ENCODE measurements at places on chromosomes 6 and 20.

GRCh38 chr6:80988286-80988685 is 764.2 kb downstream of the TENT5A start:
- no peak for DNase-seq

DNA sequence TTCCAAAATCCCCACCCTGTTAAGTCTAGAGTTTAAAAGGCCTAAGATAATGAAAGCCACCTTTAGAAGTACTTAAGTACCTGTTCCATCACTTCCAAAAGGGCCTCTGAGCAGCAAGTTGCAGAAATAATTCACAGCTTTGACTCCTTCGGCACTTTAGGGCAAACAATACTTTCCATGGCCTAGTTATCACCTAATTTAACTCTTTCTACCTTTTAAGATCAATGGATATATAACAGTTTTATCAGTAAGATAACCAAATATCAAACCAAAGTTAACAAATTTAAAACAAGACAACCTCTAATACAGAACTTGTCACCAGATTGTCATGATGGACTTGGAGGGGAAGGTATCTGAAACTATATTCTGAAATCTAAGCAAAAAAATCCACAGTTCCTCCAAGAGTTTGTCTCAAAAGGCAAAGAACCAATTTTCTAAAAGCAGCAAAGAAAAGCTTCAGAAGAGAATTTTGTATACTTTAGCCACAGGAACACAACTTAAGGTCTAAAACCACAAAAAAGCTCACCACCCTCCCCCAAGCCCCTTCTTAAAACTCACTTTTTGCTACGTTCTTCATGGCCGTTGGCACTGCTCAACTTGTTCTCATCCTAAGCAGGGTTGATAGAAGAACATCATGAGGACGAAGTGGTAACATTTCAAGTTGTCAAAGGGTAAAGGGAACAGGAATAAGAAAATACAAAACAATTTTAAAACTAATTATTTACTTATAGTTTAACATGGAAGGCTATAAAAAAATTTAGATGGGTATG is 3.5 kb downstream of the RBM39 start:
- no peak for DNase-seq

DNA sequence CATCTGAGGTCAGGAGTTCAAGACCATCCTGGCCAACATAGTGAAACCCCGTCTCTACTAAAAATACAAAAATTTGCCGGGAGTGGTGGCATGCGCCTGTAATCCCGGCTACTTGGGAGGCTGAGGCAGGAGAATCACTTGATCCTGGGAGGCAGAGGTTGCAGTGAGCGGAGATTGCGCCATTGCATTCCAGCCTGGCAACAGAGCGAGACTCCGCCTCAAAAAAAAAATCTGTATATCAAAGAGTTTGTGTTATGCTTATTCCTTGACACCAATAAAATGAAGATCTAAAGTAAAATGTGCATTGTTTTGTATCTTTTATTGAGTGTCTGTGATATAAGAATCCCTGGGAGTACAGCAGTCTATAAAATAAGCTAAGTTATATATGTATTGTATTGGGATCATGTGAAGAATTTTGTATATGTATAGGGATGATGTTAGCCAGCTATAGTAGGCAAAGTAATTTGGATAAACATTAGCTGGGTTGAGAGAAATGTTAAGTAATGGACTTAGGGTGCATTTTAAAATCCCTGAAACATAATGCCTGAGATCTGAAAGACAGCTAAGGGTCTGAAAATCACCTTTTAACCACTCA is 10.9 kb downstream of the TBP start:
- no peak for DNase-seq

- peak; percentile 7 for DNase-seq
These were observed 52.8 kb upstream of the CDYL start for GRCh38 chr6:4723383-4723782.

DNA sequence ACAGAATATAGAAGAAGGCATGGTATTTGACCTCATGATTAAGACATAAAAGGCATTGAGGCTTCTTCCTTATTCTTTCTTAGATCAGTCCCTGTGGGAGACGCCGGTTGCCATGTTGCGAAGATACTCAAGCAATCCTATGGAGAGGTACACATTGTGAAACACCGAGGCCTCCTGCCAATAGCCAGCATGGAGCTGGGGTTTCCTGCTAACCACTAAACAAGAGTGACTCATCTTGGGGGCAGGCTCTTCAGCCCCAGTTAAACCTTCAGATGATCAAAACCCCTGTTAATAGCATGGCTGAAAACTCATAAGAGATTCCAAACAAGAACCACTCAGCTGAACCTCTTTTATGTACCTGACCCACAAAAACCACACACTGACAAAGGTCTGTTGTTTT is 478.8 kb downstream of the CD83 start:
- no peak for DNase-seq

- DNase-seq, result no peak
These were observed 144.4 kb upstream of the MAN1A1 start for GRCh38 chr6:119493980-119494379.

- DNase-seq, result no peak
These were observed 57.7 kb downstream of the DHX35 start for GRCh38 chr20:39019805-39020325.

DNA sequence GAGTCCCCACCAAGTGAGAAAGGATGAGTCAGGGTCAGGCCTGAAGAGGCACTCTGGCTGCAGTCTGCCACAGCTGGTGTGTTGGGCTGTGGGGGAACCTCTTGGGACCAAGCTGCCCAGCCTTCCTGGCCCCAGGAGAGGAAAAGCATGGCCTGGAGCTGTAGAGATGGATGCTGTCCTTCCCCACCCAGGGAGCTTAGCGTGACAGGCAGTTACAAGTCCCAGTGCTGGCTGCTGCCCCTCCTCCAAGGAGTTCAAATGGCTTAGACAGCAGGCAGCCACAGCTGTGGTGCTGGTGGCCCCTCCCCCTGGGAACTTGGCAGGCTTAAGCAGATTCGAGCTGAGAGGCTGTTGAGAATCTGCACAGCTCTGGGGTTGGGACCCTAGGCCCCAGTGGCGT is 253.2 kb downstream of the PLCB1 start:
- DNase-seq, result no peak

- no peak for DNase-seq
These were observed 837 bp upstream of the OSER1 start for GRCh38 chr20:44211177-44212039.

DNA sequence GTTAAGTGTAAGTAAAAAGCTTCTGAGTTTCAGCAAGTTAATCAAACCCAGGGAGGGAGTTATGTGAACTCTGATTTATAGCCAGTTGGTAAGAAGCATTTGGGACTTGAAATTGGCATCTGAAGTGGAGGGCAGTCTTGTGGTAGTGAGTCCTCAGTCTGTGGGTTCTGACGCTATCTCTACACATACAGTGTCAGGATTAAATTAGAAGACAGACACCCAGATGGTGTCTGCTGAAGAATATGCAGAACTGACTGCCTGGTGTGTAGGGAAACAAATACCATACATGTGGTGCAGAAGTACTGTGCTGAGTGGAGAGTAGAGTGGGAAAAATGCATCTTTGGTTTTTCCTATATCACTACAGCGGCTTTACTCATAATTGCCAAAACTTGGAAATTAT is 43.5 kb upstream of the PLN start:
- DNase-seq, result no peak

- DNase-seq, result no peak
These were observed 39.7 kb downstream of the AGPAT4 start for GRCh38 chr6:161233986-161234661.

- DNase-seq, result no peak
These were observed 96.1 kb downstream of the FOXO3 start for GRCh38 chr6:108656836-108657235.

GRCh38 chr20:52793339-52793963 is 178.7 kb upstream of the TSHZ2 start:
- DNase-seq, result no peak

DNA sequence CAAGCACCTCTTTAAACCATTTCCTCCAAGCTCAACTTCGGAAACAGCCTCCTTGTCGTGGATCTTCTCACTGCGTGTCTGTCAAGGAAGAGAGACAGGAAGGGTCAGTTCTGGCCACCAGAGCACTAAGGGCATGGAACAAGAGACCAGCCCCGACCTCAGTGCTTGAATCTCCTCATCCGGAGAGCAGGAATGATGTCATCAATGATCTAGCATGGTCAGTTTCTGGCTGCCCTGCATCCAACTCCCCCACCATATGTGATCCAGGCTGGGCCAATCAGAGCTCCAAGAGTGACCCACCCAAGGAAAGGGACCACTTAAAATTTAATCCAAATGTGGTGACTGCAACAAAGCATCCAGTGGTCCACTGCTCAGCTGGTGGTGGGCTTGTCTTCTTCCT is 23.3 kb upstream of the DSN1 start:
- DNase-seq, result no peak

DNA sequence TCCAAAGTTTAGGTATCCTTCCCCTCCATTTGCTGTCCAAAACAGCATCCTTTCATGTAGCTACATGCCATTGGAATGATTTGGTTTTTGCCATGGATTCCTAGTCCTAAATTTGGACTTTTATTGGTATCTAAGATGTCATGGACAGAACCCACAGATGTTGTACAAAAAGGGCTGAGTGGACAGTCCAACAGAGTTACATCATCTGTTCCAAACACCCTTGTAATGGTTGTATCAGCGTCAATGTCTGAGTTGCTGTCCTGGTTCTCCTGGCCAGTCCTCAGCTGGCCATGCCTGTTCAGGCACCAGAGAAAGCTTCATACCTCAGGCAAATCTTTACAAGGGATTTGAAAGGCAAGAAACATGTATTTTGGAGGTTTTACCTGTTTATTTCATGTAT is 191.3 kb downstream of the ESR1 start:
- DNase-seq, result no peak

DNA sequence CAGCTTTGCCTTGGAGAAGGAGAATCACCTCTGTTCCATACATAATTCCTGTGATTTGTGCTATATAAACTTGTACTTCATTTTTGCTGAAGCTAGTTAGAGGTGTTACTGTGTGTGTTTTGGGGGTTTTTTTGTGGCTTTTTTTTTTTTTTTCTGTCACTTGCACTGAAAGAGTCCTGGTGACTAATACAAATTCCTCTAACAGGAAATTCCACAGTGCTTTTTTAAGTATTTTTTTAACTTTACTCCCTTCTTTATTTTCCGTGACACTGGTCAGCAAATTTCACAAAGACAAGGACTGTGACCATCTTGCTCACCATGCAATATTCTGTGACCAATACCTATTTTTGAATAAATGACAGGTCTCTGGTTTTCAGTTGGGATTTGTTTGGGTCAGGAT is 110.5 kb downstream of the ISM1 start:
- no peak for DNase-seq

DNA sequence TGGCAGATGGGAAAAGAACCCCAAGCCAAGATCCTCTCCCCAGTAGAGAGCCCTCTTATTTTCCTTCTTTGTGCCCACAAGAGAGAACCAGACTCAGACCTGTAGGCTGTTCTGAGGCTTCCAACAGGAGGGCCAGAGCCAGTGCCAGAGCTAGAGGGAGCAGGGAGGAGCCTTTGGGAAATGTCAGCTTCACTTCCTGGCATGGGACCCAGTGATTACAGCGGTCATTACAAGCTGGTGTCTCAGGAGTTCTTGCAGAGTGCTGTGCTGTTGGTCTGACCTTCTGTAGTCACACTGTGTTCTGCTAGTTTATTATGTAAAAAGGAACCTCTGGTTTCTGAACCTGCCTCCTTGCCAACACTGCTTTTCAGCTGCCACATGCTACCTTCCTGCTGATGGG is 38.9 kb downstream of the STK35 start:
- no peak for DNase-seq

DNA sequence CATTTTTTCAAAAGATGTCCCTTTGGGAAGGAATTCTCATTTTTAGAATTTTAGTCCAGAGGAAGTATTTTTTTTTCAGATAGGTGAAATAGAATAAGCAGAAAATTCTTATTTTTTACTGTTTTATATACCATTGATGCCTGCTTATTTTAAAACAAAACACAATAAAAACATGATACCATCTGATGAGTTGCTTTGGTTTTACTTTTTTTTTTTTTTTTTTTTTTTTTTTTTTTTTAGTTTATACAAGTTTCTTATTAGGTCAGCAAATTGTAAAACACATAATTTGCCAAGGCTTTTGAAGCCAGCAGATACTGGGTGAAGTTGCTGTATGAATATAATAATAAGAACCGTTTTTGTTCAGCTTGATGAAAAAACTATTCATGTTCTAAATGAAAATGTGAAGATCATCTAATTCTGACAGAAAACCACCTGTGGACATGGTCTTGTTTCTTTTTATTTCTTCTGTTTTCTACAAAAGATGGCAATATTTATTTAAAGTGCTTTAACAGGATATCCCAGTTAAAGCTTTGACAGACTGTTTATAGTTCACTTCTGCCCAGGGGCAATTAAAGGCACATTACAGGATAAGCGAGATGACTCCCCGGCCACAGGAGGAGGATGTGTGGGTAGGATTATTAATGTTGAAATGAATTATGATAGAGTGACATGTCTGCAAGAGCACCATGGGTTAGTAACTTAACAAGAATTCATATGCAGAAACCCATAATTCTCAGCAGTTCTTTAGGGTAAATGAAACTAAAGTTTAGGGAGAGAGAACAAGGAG is 31.1 kb downstream of the MYB start:
- DNase-seq, result no peak

DNA sequence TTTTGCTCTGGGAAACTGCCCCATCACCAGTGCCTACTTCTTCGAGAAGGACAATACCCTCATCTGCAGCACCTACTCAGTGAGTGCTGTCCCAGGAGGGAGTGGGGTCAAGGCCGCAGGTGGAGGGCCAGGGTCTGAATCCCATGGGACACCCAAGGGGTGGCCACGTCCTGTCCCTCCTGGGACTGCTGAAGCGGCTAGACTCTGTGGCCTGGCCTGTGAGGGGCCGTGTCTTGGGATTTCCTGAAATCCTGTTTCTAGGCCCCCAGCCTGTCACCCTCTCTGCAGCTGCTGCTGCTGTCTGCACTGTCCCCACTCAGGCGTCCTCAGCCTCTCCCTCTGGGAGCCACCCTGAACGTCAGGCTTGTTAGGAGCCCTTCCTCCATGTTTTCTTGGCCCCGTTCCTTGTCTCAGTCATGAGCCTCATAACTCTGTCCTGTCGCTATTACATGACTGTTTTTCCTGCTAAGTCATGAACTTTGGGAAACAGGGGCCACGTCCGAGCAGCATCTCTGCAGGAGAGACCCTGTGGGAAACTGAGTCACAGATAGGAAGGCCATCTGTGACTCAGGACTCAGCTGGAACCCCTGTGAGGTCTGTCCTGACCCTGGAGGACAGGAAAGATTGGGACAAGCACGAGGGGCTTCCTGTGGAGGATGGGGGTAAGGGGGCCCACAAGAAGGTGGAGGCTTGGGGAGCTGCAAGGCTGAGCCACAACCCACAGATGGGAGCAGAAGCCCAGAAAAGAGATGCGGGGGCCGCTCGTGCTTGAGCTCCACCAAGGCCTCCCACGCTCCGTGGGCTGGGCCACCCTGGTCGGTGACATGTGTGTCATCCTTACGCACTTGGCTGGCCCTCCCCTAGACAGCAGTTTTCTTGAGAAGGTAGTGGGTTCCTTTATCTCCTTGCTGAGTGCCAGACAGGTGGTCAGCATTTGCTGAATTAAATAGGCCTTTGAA is 49.9 kb downstream of the EFCAB8 start:
- no peak for DNase-seq

DNA sequence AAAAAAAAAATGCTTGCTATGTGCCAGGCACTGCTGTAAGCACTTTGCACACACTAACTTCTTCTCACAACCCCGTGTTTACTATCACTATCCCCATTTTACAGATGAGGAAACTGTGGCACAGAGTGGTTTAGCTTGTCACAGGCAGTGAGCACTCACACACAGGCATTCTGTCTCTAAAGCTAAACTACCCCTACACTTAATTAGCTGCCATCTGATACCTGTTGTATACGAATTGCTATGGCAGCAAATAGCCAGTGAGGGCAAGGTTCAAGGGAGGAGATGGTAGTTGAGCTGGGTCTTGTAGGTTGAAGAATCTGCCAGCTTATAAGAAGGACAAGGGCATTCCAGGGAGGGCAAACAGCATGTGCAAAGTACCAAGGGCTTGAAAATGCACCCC is 5.2 kb downstream of the TNNC2 start:
- no peak for DNase-seq

All from CD8-positive, alpha-beta T cell (primary cell).